ENCODE measurements at places on chromosomes 1 and 21.
A peak's percentile ranks its signal among the peaks of the same experiment; 100 is the strongest.

DNA sequence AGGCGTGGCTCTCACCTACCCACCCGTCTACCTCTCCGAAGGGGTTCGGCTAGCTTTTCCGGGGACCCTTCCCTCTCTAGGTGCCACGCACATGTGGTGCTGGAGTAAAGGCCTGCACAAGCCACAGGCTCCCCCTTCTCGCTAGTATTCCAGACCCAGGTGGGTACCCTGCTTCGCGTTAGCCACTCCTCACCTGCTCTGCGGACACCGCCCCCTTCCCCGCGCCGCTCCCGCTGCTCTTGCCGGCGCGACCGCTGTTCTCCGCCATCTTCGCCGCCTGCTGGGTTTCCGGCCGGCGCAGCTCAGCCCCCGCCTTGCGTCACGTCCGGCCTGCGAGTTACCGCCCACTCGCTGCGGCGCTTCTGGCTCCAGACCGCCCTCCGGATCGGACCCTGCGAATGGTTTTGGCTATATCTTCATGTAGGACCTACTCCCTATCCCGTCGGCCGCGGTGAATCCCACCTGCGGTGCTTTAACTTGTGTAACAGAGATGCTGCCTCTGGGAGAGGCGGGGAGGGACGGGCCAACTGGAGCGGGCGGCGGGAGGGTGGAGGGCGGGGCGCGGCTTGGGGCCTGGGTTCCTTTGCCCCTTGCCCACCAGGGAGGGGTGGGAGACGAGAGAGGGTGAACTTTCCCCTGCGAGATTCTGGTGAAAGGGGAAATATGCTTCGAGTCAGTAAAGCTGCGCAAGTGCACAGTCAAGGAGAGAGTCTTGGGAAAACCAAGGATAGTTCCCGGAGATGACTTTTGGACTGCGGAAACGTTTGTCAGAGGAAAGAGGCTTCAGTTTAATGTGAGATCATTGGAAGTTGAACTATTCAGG lies at the start of the genes NIT1 and PFDN2:
Gene NIT1, plus strand, starts transcription at position 347 of the 823 bp plus-strand sequence. Its CDS starts 72 bp downstream, at position 419.
Gene PFDN2, minus strand, starts transcription at position 279 of the 823 bp plus-strand sequence. Its CDS starts 11 bp downstream, at position 268.
- peak; percentile 75 for DNase-seq

DNA sequence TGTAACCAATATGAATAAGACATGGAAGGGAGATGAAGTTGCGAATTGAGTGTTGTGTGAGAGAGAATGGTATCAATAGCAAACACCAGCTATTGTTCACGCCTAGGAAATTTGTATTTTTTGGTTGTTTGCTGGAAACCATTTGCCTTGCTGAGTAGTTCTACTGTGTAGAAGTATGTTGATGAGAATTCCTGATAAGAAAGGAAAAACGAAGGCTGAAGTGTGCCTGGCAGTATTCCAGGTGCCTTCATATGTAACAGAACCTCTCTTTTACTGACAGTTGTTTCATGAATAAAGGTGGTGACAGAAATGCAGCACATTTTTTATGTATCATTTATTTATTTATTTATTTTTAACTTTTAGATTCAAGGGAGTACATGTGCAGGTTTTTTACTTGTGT lies 79.5 kb downstream of the SDCCAG8 start:
- DNase-seq, result no peak

DNA sequence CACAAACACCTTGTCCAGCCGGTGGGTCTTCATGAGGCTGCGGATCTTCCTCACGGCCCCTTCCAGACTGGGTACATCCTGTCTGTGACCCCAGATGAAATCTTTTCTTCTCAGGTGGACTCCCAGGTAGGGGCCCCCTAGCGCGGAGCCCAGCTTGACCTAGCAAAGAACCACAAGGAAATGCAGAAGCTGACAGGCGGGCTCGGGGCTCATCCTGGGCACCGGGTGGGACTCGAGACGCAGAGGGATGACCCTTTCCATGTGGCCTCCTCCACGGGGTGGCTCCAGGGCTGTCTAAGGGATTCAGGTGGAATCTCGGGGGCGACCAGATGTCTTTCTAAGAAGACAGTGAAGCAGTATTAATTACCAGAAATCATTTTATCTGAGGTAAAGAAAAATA lies 17.8 kb downstream of the POFUT2 start:
- DNase-seq, result no peak

DNA sequence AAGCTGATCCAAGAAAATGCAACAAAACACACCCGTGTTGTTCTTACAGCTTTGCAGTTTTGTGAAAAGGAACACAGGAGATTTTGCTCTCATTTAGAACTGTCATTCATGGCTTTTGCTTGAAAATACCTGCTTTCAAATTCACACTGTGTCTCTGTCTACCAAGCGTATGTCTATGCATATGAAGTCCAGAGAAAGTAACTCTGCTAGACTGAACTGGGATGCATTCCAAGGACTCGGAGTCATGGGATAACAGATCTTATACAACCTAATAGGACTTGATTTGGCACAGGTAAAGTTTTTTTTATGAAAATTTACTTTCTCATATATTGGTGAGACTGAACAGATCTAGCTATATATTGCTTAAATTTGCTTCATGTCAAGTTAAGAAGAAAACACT lies 102.4 kb downstream of the PTGER3 start:
- no peak for DNase-seq

DNA sequence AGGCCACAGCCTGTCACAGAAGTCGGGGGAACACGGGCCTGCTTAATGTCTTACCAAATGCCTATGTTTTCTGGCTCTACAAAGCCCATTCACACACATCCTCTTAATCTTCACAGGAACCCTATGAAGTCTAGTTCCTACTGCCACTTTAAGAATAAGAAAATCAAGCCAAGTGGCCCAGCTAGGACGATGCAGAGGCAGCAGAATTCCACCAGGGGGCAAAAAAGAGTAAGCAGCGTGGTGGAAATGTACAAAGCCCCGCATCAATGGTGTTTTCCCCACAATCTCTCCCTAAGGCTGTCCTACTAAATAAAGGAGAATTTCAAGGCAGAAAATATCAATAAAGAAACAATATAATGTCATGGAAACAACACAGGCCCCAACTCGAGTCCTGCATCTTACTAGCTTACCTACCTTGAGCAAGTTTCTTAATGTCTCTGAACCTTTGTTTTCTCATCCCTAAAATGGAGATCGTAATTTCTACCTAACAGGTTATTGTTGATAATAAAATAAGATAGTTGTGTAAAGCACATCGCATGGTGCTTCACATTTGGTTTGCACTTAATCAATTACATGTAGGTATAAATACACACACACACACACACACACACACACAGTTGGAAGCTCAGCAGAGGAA lies 21.4 kb downstream of the SEC16B start:
- DNase-seq, result peak; percentile 46

DNA sequence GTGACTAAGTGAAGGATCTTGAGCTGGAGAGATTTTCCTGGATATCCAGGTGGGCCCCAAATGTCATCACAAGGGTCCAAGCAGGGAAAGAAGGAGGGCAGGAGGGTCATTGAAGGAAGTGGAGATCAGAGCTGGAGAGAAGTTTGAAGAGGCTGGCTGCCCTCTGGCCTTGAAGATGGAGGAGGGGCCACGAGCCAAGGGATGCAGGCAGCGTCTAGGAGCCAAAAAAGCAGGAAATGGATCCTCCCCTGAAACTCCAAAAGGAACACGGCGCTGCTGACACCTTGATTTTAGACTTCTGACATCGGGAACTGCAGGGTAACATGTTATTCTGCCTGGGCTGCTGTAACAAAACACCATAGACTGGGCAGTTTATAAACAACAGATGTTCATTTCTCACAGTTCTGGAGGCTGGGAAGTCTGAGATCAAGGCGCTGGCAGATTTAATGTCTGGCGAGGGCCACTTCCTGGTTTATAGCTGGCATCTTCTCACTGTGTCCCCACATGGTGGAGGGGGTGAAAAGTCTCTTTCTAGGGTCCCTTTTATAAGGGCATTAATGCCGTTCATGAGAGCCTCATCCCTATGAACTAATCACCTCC lies 28.8 kb upstream of the ZBTB21 start:
- no peak for DNase-seq

GRCh38 chr1:112044745-112045144 lies 55.3 kb upstream of the KCND3 start:
- DNase-seq, result no peak

GRCh38 chr1:82614090-82614489 lies 813.4 kb downstream of the ADGRL2 start:
- DNase-seq, result no peak

- no peak for DNase-seq
These were observed 60.4 kb upstream of the HAO2 start for GRCh38 chr1:119308130-119308700.

GRCh38 chr1:18256282-18257235 lies 149.0 kb downstream of the IGSF21 start:
- DNase-seq, result no peak

- no peak for DNase-seq
These were observed 2.4 kb upstream of the SLC19A2 start for GRCh38 chr1:169488157-169488556.

- no peak for DNase-seq
These were observed 485.6 kb downstream of the NPHP4 start for GRCh38 chr1:5506634-5507033.

DNA sequence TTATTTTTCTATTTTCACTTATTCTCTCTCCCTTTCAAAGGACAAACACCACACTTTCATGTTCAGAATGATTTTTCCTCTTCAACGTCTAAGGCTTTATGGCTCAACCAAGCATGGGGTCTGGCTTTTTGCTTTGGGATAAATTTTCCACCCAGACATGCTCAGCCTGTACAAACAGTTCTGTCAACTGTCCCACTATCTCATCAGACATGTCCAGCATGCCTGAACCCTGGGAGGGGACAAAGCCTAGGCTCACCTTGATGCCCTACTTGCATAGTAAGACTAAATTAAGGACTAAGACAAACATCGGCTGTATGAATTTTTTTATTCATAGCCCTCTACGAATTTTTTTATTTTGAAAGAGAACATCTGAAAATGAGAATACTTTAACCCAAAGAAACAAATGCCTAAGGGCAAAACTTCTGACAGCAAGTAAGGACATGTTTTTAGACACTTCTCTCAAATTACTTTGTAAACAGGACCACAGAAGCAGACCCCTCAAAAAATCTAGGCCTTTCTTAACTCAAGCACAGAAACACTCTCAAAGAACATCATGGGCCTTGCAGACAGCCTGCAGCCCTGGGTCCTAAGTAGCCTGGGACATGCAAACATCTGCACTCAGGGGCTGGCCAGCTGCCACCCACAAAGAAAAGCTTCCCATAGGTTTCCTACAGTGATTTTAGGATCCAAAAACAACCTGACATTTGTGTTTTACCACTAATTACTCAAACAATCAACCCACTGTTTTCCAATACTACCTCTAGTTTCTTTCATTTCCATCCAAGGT lies 72.3 kb upstream of the PALMD start:
- no peak for DNase-seq

- DNase-seq, result no peak
These were observed 2.0 kb downstream of the RCC1 start for GRCh38 chr1:28507646-28508434.

DNA sequence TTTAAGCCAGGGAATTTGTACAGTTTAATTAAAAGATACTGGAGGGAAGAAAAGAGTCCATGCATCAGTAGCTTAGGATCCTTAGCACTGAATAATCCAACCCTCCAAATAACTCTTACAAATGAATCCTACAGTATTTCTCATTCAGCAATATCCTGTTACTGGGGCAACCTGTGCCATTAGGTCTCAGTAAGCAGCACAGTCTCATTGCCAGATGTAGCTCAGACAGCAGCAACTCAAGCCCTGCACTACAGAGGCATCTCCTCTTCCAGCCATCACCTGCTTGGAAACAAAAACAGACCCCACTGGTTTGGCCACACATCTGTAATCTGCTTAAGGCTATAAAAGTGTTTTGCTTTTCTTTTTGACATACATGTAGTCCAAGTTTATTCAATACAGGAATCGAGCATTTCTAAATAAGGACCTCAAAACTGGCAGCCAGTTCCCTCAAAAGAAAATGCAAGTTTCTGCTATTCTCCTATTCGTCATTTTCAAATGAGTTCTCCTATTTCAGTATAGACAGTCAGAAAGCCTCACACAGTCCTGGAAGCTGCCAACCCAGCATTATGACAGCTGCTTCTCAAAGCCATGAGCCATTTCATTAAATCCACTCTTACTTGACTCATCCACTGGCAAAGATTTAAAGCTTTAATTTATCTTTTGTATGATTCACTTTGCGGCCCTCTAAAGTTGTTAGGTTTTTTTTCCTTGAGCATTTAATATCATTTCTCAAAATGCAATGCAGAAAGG lies 129.0 kb downstream of the APP start:
- DNase-seq, result no peak

DNA sequence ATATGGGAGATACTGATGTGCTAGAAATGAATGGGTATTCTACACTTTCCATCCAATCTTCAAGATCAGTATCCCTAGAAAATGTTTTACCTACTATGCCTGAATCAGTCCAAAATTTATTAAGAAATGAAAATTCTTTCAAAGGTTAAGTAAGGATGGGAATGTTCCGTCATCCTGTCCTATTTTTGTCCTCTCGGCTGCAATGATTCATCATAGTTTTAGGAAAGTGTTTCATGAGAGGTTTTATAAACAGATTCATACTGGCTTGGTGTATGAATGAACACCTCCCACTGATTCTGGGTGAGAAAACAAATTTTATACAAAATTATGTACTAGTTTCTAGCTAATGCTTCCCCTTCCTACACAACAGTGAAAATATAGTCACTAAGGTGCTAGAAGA lies 504.6 kb upstream of the NR5A2 start:
- DNase-seq, result no peak

GRCh38 chr1:3009021-3009420 lies 12.2 kb upstream of the ACTRT2 start:
- DNase-seq, result no peak

- no peak for DNase-seq
These were observed 58.0 kb downstream of the CLIC6 start for GRCh38 chr21:34726627-34727337.

GRCh38 chr1:77228836-77229235 lies 9.6 kb upstream of the PIGK start:
- no peak for DNase-seq

DNA sequence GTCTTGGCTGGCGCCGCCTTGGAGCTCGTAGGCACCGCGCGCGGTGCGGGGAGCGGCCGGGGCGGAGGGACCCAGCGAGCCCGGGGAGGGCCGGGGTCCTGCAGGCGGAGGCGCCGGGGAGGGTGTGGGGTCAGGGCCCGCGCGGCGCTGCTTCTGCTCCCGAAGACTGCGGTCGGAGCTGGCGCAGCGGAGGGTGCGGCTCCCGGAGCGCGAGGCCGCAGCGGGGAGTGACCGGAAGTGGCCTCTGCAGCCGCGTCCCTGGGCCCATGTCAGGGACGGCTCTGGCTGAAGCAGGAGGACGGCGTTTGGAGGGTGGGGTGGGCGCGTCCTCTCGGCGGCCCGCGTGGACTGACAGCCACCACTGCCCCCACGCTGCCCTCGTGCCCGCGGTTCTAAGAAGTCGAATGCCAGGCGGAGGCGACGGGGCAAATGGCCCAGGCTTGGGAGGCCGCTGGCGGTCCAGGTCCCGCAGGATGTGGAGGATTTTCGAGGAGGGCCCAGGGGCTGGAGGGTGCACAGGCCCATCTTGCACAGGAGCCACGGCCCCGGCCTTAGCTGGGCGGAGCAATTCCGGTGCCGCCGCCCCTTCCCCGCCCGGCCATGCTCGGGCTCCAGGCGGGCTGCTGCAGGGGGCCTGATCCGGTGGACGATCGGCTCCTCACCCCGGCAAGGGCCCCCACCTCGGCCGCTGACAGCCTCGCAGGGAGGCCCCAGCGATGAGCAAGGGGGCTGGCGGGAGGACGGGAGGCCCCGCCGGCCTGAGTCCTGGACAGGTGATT lies 7.7 kb upstream of the ZNF669 start:
- no peak for DNase-seq

Measured in GDM1 (cell line).